ENCODE measurements at places on chromosomes 11 and 22.
A peak's percentile ranks its signal among the peaks of the same experiment; 100 is the strongest.

DNA sequence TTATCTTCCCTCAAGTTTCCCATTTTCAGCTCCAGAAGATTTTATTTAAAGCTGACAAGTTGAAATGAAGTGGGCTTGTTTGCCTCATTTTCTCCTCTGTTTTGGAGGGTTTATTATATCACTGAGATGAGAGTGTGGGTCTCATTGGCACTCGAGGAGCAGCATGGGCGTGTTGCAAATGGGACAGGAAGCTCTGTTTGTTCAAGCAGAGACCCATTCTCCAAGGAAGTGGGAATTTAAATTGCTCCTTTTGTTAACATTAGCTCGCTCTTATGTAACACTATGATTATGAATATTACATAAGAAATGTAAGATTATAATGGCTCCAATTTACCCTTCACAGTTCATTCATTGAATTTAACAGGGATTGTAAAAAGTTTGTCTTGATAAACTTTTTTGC, 317.7 kb upstream of the CTSC start:
- no peak for DNase-seq

DNA sequence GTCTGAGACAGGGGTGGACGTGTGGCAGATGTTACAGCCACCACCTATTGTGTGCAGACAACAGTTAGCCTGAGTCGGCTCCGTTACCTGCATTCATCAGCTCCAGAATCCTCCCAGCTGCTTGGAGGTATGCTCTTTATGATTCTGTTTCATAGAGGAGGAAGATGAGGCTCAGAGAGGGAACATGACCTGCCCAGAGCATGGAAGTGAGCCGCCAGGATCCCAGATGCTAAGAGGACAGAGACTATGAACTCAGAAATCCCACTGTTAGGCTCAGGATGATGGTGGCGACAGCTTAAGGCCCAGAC, 1.5 kb downstream of the EMID1 start:
- DNase-seq = no peak

GRCh38 chr11:112543390-112543789, 282.7 kb upstream of the PLET1 start:
- DNase-seq = no peak

GRCh38 chr11:102495161-102496042, 35.1 kb downstream of the MMP7 start:
- DNase-seq = peak; percentile 32

DNA sequence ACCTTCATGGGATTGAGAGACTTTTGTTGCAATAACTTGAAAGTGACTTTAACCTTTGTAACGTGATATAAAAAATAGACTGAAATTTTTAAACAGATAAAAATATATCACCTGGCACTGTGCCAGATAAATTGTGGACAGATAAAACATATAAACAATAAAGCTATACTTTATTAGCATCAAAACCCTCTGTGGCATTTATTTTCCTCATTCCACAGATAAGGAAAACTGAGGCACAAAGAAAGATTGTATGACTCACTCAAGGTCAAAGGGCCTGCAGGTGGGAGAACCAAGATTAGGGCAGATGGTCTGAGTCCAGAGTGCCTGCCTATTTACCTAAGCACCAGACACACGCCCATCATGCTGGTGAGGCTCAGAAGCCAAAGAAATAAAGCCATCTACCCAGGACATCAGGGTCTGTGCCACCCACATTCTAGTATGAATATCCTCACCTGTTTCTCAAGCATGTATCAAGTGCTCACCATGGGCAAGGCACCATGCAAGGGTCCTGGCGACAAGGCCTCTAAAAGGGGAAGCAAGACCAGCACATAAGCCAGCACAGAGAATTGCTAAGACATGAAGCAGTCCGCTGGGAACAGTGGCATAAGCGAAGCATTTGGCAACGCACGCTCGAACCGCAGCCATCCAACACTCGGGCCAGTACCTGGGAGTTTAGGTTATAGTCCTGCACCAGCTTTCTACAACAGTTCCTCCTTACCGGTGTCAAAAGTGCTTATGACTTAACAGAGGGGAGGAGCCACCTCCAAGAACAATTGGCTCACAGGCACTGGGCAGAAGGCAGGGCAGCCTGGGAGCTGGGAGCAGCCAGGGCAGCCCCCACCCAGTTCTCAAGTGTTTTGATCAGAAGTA, 17.6 kb downstream of the MYH9 start:
- DNase-seq = no peak

GRCh38 chr22:25051983-25052710, 99.6 kb downstream of the KIAA1671 start:
- DNase-seq = no peak

- DNase-seq = no peak
These were observed 12.1 kb downstream of the DUSP18 start for GRCh38 chr22:30655532-30655931.

GRCh38 chr11:68942095-68942620, 38.5 kb downstream of the IGHMBP2 start:
- no peak for DNase-seq

DNA sequence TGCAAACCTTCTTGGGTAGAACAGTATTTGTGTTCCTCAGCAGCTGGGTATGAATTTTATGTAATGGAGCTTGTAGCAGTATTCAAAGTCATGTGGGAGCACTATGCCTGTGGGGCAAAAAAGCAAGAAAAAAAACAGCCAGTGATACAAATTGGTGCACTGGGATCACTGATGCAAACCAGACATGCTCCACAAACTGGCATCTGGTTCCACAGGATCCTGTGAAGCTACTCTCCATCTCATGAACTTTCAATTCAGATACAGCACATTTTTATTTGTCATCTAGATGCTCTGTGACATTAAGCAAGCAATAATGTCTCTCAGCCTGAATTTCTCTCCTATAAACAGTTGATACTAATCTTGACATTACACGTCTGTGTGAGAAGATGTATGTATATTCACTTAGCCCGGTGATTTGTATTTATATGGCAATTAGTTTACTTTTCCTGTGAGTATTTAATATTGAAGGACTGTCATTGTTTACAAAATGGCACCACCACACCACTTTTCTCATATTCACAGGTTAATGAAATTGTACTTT, 208.5 kb upstream of the GRIA4 start:
- no peak for DNase-seq

DNA sequence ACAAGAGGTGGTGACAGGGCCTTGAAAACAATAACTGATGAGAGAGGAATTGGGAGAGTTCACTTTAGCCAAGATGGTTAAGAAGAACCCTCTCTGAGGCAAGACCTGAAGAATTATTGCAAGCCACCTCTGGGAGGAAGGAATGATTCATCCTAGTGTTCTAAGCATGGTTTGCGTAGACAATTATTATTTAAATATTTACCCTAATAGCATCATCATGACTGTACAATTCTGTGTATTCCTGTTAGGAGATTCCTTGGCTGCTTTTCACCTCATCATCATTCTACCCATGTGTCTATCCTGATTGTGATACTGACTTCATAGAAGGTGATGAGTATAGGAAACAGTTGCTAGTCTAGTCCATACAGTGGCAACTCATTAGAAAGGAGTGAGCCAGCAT, 264.4 kb downstream of the DDX10 start:
- DNase-seq = no peak

DNA sequence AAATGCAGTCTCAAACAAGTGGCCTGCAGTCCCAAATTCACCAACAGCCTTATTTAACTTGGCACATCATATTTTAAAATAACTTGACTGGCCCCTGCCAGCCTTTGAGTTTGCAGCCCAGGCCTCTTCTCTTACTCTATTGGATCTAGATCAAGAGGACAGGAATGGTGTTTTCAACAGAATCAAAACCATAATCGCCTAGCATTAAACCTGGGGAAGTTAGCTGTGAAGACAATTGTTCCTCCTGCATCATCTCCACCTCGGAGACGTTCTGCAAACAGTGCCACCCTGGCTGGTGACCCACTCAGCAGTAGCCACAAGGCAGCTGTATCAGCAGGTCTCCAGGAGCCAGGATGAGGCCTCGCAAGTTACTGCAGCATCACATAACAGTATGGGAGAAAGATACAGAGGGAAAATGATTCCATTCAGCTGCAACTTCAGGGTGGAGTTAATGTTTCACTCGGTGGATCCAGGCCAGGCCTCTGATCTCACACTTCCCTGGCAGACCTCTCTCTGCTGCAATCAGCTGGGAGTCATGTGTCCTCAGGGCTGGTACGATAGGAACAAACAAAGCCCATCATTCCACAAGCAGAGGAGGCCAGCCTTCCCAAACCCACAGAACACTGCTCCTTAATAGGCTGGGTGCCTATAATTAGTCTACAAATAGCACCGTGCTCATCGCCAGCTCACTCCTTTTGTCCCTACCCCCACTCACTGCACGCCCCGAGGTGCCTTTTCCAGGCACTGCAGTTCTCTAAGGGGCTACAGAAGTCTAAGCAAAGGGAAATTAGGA, 18.6 kb upstream of the SCN2B start:
- DNase-seq = no peak

GRCh38 chr22:22187299-22187698, 57.3 kb upstream of the VPREB1 start:
- DNase-seq = no peak

- DNase-seq = no peak
These were observed 118.2 kb downstream of the DSCAML1 start for GRCh38 chr11:117678658-117679406.

DNA sequence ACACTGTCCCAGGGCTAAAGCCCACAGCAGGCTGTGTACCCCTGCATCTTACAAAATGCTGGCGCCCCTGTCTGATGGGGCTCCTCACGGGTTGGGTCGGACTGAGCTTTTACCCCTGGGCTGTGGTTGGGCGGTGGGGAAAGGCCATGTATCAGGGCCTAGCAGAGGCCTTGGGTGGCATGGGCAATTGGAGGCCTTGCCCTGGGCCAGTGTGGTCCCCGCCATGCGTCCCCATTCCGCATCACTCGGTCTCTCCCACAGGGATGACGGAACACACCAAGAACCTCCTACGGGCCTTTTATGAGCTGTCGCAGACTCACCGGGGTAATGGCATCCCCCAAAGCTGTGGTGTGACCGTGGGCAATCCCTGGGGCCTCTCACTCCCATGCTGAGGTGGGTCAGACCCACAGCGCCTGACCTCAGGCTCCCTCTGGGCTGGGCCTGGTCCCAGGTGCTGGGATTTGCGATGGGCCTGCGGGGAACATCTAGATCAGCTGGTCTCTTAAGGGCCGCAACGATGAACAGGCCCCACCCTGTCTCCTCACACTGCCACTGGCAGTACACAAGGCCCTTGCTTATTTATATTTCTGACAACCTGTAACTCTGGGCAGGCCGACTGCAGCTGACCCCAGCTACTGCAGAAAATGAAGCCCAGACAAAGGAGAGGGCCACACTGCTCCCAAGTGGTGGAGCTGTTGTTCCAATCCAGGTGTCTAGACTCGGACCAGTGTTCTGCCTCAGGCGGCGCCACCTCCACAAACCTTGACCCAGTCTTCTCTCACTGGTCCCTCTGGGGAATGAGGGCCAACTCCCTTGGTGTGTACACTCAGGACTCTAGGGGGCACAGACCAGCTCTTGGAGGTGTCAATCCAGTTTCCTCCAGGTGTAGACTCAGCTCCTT, 12.3 kb downstream of the SLC16A8 start:
- DNase-seq = no peak

- no peak for DNase-seq
These were observed 60.6 kb upstream of the HSD17B12 start for GRCh38 chr11:43619863-43620505.

DNA sequence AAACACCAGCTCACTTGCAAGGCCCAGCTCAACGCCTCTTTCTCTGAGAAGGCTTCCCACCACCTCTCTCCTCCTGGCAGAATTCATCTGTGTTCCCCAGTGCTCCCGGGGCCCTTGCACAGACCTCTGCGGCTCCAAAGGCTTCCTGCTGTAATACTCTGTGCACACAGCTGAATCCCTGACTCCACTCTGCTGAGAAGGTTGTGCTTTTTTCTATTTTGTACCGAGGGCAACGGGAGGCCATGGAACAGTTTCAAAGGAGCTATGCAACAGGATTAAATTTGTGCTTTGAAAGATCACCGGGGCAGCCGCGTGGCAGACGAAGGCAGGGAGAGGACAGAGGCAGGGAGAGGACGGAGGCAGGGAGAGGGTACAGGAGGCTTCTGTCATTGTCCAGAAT, 49.2 kb upstream of the SYT7 start:
- no peak for DNase-seq

- no peak for DNase-seq
These were observed 13.5 kb downstream of the EXPH5 start for GRCh38 chr11:108580043-108580442.

- no peak for DNase-seq
These were observed at the start of gene AHNAK for GRCh38 chr11:62546244-62546928. TSS of gene AHNAK (minus strand) at chr11:62546806. CDS start at chr11:62536098, 10,708 bp downstream.

GRCh38 chr11:28146123-28146751, 38.0 kb downstream of the METTL15 start:
- no peak for DNase-seq

GRCh38 chr22:43164636-43165035, 13.3 kb downstream of the TSPO start:
- no peak for DNase-seq

DNA sequence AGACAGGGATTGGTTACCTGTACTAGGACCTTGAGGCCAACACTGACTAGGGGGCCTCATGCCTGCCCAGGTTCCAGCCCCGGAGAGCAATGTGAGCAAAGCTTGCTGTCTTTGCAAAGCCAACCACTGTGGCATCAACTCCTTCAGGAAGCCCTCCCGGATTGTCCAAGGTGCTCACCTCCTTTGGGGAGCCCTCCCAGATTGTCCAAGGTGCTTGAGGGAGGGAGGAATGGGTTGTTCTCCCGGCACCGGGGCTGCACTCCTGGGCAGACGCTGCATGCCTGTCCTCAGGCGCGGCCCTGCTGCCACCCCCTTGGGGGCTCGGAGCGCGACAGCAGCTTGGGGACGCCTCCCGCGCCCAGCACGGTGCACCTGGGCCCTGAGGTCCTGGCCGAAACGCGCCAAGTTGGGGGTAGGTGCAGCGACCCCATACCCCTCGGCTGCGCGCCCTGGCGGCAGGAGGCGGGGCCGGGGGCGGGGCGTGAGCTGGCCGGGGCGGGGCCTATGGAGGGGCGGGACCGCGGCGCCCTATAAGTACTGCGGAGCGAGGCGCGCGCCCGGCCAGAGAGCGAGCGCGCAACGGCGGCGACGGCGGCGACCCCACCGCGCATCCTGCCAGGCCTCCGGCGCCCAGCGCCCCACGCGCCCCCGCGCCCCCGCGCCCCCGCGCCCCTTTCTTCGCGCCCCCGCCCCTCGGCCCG, at the start of gene CD81:
Gene CD81, plus strand, starts transcription at position 560 of the 701 bp plus-strand sequence. CDS start 240 bp downstream, outside the sequence.
- DNase-seq = peak; percentile 41

DNA sequence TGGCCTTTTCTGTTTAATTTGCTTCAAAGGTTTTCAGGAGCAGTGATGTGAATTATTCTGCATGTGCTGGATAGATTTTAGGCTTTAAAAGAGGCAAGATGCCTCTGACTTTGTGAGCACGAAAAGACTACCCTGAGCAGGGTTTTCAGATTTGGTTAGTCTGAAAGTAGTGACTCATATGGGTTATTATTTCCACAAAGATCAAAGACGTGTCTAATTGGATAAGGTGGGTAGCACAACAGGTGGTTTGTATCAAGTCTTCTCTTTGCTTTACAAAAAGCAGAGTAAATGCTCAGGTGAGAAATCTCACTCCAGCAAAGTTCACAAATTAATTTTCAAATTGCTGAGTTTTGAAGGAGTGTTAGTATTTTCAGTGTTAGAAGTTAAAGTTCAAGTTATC, 37.6 kb upstream of the DBX1 start:
- no peak for DNase-seq

GRCh38 chr22:48718818-48719500, 1108.7 kb downstream of the BRD1 start:
- DNase-seq = no peak

- no peak for DNase-seq
These were observed 498.9 kb downstream of the BRD1 start for GRCh38 chr22:49328630-49329405.

Data from stimulated activated CD4-positive, alpha-beta T cell treated with anti-CD3 and anti-CD28 coated beads, Interleukin-2, amount 100 ng/mL, for 4 hours (primary cell).